ENCODE measurements at places on chromosomes 5 and 9.

- DNase-seq, result no peak
Observed at GRCh38 chr9:21965401-21965951, 28.7 kb downstream of the CDKN2A start.

DNA sequence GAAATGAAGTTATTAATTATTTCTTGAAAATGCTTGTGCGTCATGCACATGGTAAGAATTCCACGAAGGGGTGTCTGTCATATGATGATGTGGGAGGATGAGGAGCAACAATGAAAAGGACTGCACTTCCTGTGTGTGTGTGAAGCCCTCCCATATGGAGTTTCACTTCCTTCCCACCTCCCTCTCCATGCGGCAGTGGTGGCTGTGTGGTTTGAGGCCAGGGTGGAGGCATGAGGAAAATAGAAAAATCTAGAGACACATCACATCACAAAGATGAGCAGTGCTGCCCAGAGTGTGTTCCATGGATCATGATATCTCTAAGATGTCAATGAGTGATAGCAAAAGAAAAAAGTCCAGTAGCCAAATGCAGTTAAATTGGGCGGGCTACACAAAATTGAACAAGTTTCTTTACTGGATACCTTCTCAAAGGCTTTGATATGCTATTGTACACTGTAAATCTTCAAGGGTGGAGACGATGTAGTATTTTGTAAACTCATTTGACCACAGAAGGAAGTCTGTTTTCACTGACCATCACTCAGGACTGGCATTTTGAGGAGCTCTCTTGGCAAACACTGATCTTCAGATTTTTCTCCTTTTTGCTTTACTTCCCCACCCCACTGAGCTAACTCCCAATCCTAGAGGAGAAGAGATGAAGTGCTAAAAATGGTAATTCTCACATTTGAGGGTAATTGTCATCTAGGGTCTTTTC is 55.7 kb upstream of the EQTN start:
- no peak for DNase-seq

- DNase-seq, result no peak
Observed at GRCh38 chr5:74679966-74680365, 5.1 kb upstream of the HEXB start.

DNA sequence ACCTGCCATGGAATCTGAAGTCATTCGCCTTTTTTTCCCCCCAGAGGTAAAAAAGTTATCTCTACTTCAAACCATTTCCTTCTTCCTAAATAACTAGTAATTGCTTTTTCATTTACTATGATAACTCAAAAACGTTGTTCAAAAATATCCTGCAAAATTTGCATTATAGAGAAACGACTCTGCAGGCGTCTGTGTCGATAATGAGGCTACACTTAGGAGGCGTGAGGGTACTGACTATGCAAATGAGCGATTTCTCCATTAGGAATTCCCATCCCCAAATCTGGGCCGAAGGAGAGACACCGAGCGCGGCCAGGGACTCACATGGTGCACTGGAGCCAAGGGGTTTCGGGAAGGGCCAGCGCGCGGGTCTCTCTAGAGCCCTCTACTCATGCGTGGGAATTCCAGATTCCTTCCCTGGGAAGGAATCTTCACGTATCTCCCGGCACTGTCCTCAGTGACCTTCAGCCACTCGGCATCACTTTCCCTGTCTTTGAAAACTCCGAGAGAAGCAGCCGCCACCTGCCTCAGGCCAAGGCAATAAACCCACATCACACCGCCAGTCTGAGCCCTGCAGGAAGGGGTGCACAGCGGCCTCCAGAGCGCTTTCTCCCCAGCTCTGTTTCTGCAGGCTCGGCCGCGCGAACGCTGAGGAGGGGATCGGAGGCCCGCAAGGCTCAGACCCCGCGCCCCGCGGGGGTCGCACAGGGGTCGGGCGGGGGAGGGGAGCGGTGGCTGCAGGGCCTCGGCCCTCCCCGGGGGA is 718 bp upstream of the DENND4C start:
- DNase-seq, result no peak

DNA sequence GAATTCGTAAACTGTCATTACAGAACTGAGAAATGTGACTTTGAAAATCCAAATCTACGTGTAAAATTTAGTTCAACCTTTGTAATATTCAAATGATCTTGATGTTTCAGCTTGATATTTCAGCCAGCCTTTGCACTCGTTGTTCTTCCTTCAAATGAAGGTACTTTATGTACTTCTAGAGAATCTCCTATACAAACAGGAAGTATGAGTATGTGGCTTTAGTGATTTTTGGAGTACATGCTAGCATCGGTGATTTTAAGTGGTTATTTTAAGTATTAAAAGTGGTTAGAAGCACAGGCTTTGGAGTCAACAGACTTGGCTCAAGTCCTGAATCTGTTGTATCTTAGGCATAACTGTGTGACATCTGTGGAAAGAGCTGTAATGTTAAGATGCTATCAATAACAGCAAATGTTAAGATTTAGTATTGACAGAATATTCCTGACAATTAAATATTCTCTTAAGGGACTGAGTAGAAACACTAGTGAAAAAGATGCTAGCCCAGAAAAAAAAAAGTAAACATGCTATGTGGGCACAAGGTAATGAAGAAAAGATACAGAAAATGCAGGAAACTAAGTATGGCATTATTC is 398.0 kb downstream of the ADGRV1 start:
- DNase-seq, result no peak

DNA sequence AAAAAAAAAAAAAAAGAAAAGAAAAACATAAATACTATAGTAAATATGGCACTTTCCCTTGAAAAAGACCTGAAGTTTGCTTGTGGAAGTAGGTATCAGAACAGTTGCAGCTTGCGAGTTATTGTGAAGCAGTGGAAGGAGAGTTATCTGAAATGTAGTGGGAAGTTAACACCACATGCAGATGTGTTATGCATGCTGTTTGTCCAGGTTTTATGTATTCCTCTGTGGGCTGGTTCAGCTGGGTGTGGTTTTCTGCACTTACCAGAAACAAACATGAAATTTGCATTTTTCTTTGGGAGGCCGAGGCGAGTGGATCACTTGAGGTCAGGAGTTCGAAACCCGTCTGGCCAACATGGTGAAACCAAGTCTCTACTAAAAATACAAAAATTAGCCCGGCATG is 42.1 kb upstream of the CTNNA1 start:
- no peak for DNase-seq
